Heart left ventricle (tissue), 16 donors: ENCODE measurements at places on chromosomes 7 and 10. TPM values are rescaled to one million over a fixed set of nuclear protein-coding genes. Genes with fewer than 3 reads are reported as not detected.

The PITX3 gene
- total RNA-seq: 3.3 TPM

The APBB1IP gene
- 1.4 TPM for total RNA-seq

The DOCK4 gene
- 9.7 TPM for total RNA-seq

The HMX3 gene
- not detected for total RNA-seq

- no peak overlapping the region for H3K27ac ChIP-seq
- H3K4me3 ChIP-seq: no peak overlapping the region
- H3K27me3 ChIP-seq: no peaks in the 10 kb centered on the region
- no peaks in the 10 kb centered on the region for H3K36me3 ChIP-seq
Measured at GRCh38 chr7:34750209-34750608, 92.2 kb downstream of the NPSR1 start.

DNA sequence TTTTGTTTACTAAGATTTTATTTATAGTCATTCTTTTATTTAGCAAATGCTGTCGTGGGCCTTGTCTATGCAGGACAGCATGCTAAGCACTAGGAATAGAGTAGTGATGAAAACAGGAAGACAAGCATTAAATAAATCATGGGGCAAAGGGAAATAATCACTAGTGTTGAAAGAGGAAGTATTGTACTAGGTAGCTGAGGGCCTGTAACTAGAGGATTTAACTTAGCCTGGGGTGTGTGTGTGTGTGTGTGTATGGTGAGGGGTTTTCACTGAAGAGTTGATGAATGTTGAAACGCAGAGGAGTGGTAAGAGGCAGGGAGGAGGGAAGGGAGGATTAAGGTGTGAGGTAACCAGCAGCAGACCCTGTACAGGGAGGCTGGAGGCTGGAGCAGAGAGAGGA lies 446.4 kb downstream of the SDK1 start:
- DNase-seq: no peak
- no peaks in the 10 kb centered on the region for H3K4me1 ChIP-seq
- no peaks in the 10 kb centered on the region for H3K36me3 ChIP-seq
- no peak overlapping the region for H3K4me3 ChIP-seq
- H3K27me3 ChIP-seq: no peaks in the 10 kb centered on the region

DNA sequence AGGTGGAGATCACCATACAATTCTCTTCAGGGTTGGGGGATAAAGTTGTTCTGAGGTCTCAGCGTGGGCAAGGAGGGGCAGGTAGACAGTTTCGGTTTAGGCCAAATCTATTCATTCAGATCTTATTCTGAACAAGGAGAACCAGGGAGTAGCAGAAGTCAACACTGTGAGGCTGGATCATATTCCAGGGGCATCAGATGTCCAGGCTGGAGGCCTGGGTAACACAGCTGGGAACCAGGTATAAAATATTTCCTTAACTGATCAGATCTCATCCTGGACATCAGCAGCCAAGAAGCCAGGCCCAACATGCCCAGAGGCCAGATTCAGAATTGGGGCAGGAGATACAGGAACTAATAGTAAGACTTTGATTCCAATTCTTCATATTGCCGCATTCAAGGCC lies 19.2 kb upstream of the FLNC start:
- DNase-seq: no peak
- H3K4me1 ChIP-seq: peaks cover 3% of the 10 kb centered on the region
- H3K4me3 ChIP-seq: no peak overlapping the region
- no peaks in the 10 kb centered on the region for H3K27me3 ChIP-seq
- no peak overlapping the region for H3K27ac ChIP-seq

- DNase-seq: no peak
- H3K27me3 ChIP-seq: no peaks in the 10 kb centered on the region
- no peak overlapping the region for H3K27ac ChIP-seq
Measured at GRCh38 chr7:3486841-3487240, 185.8 kb downstream of the SDK1 start.

DNA sequence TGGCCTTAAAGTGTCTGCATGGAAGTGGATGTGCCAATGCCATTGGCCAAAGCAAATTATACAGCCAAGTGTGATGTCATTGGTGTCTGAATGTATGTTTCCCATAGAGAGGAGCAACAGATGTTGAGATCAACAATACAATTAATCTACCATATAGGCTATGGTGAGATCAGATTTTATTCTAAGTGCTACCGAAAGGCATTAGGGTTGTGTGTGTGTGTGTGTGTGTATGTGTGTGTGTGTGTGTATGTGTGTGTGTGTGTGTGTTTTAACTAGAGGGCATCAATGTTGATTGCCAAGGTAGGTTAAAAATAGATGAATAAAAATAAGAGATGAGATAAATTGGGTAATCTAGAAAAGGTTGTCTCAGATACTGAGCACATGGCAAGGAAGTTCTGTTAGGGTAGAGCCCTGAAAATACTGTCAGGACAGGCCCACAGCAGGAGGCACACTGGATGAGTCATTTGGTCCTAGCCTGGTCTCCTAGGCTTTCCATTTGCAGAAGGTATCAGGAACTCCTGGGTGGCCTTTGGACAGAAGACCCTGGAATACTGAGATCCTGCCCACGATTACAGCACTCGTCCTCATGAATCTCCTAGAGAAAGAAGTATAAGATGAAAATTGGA lies 446.0 kb upstream of the PODXL start:
- no peaks in the 10 kb centered on the region for H3K27me3 ChIP-seq
- no peaks in the 10 kb centered on the region for H3K4me1 ChIP-seq
- no peak for DNase-seq
- no peaks in the 10 kb centered on the region for H3K36me3 ChIP-seq

DNA sequence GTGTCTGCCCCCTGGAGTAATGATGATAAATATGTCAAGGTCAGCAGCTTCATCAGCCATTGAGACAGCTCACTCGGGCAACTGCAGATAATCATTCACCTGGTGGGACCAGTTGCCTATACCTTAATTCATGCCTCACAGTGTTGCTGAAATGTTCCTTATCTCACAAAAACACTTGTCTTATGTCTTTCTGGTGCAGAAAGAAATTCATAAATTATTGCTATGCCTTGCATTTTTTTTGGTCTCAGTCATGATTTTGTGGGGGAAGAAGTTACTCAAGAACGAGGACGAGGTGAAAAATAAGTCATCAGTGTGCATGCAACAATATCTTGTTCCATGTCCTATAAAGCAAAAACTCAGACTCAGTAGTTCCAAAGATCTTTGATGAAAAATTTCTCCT lies 16.0 kb downstream of the TRIL start:
- H3K36me3 ChIP-seq: no peaks in the 10 kb centered on the region
- no peak overlapping the region for H3K4me3 ChIP-seq
- no peak overlapping the region for H3K27ac ChIP-seq
- no peak for DNase-seq

DNA sequence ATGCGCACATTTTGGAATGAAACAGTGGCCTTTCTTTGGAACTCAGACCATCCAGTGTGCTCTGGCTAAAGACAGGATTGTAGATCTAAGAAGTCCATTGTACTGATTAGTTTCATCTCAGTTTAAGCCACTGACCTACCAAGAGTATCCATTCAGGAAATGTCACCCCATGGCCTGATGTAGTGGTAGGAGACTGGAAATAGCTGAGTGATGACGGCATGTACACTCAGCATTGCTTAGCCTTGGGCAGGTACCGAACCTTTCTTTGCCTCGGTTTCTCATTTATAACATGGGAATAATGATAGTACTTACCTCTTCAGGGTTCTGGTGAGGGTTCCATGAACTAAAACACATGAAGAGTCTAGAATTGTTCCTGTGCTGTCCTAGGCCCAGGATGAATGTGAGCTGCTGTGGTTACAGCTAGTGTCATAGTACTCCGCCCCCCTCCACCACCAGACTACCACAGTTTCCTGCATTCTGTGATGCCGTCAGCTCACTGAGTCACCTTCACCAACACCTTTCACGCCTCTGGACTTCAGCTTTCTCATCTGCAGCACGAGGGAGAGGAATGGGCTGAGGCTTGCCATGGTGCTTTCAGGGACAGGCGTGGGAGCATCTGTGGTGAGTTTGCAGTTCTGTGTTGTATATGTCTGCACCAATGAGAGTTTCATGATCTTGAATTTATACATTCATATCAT lies 484.0 kb upstream of the GALNT17 start:
- H3K27me3 ChIP-seq: no peaks in the 10 kb centered on the region
- H3K36me3 ChIP-seq: no peaks in the 10 kb centered on the region
- H3K27ac ChIP-seq: no peak overlapping the region
- no peaks in the 10 kb centered on the region for H3K4me1 ChIP-seq
- no peak for DNase-seq

DNA sequence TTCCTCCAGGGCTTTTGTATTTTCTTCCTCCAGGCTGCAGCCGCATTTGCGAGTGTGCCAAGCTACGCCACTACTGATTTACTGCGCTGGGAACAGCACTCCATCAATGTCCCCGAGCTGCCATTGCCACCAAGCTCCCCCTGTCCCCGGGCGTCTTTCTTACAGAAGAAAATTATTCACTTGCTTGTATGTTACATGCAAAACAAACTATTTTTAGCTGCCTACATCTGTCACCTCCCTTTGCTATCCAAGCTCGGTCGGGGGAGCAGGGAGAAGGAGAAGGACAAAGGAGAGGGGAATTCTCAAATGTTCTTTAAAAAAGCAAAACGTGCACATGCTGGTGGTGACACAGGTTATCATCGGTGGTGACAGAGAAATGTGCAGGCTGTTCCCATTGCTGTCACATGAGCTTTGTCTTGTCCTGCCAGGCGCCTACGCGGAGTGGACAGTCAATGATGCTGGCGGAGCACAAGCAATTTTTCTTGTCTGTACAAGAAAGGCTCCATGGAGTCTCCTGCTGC lies 93.1 kb downstream of the ADARB2 start:
- no peak overlapping the region for H3K4me3 ChIP-seq
- H3K27ac ChIP-seq: no peak overlapping the region
- no peak for DNase-seq

DNA sequence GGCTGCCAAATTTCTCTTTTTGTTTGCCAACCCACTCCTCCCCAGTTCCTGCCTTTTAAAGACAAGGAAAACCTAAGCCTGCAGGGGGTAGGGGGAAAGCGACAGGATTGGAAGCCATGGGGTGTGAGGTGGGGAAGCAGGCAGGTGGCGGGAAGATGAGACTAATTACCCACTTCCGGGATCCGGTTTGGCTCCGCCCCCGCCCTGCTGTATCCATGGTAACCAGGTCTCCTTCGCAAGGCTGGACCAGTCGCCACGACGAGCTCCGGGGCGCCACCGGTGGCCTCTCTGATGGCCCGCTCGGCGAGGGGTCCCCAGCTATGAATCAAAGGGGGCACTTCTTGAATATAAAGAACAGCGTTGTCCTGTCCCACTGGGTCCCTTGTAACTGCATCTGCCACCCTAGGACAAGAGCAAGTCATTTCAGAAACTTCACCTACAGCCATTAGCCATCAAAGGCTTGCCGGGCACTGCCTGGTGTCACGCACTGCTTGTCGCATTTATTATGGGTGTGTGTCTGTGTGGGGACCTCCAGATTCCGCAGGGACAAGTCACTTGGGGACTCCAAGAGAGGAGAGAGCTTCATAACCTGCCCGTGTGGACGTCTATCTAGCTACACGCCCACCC lies 55.4 kb upstream of the LMTK2 start:
- H3K36me3 ChIP-seq: no peaks in the 10 kb centered on the region
- H3K27ac ChIP-seq: no peak overlapping the region
- no peaks in the 10 kb centered on the region for H3K27me3 ChIP-seq
- no peaks in the 10 kb centered on the region for H3K4me1 ChIP-seq
- no peak overlapping the region for H3K4me3 ChIP-seq

GRCh38 chr10:126252884-126253610 lies 135.2 kb downstream of the ADAM12 start:
- no peaks in the 10 kb centered on the region for H3K36me3 ChIP-seq
- no peaks in the 10 kb centered on the region for H3K27me3 ChIP-seq
- H3K4me3 ChIP-seq: no peak overlapping the region
- peak; percentile 38 for DNase-seq
- no peaks in the 10 kb centered on the region for H3K4me1 ChIP-seq
